Stimulated activated CD4-positive, alpha-beta T cell treated with anti-CD3 and anti-CD28 coated beads, Interleukin-15, amount 100 ng/mL, for 24 hours (primary cell): ENCODE measurements at places on chromosomes 1 and 21.

- no peak for DNase-seq
These were observed 173.8 kb downstream of the ETS2 start for GRCh38 chr21:38979271-38980121.

DNA sequence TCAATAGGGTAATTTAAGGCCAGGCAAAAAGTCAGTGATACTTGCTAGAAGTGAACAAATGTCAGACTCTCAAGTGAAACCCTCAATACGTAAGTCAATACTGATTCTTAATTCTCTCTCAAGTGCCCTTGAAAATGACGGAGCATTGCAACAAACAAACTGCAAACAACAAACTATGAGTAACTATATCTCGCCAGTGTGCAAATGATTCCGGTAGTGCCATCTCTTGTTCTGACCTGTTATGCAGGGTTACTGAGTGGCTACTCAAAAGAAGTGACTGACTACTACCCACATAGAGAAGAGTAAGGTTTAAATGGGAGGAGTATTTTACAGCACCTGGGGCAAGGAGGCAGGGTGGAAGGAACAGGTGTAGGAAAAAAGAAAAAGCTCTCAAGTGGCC, 1.6 kb downstream of the SLC19A2 start:
- DNase-seq, result no peak

DNA sequence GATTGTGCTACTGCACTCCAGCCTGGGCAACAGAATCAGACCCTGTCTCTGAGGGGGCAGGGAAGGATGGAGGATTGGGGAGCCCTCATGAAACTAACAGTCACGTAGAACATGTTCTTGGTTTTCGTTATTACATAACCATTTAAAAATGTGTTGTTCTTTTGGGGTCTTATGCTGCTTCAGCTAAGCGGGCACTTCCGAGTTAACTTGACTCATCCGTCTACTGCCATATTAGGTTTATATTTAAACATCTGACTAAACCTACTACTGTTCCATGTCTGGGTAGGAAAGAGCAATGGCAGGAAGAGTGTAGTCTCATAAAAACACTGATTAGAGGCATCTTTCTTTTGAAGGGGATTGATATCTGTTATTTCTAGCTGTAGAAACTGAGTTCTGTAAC, 59.5 kb upstream of the BMP8A start:
- no peak for DNase-seq

GRCh38 chr1:153379591-153379990, 4.2 kb upstream of the S100A12 start:
- DNase-seq, result no peak

DNA sequence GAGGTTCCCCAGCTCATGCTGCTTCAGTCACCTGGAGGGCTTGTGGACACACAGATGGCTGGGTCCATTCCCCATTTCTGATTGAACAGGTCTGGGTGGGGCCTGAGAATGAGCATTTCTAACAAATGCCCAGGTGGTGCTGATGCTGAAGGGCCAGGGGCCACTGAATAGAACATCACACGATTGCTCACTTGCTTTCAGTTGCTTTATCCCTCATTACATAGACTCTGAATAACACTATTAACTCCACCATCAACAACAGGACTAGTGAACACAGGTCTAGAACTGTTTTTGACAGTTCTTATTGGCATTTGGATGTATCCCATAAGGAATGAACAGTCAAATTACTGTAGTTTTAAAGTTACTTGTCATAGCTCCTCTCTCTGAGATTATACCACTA, 12.1 kb downstream of the TRAPPC10 start:
- peak; percentile 13 for DNase-seq

GRCh38 chr21:15383588-15383987, 318.8 kb upstream of the NRIP1 start:
- no peak for DNase-seq

GRCh38 chr1:30005972-30006619, 717.3 kb downstream of the MATN1 start:
- no peak for DNase-seq

DNA sequence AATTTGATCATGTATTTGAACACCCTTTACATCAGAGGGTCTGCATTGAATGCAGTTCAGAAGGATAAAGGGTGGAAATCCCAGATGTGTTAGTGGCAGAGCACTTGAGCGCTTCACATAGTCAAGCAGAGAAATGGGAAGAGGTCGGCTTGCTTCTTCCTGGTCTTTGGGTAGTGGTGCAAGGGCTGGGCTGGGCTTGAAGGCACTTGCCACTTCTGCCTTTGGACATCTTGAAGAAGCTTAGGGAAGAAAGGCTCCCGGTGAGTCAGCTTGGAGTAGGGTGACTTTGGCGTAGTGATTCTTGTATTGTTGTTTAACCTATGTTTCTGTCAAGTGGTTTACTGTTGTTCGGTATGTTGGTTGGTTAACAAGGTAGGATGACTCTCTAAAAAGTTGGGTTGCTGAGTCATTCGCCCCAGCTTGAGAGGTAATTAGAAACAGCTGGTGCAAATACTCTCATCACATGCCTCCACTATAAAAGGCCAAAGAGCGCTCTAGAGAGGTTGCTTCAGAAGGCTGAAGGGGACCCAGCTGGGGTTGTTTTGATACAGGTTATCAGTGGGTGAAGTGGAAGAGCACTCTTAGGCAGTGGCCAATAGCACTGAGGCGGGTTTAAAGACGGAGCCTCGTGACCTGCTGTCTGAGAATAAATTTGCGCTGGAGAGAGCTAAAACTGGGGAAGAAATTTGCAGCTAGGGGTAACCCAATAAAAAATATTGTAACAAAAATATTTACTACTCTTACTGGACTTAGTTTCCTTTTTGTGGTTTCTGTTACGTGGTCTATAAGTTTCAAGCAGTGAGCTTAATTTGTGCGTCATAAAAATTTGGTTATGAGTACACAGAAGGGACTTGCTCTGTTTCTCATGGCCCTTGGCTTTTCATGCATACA, 1.4 kb downstream of the BACH1 start:
- DNase-seq, result peak; percentile 61

DNA sequence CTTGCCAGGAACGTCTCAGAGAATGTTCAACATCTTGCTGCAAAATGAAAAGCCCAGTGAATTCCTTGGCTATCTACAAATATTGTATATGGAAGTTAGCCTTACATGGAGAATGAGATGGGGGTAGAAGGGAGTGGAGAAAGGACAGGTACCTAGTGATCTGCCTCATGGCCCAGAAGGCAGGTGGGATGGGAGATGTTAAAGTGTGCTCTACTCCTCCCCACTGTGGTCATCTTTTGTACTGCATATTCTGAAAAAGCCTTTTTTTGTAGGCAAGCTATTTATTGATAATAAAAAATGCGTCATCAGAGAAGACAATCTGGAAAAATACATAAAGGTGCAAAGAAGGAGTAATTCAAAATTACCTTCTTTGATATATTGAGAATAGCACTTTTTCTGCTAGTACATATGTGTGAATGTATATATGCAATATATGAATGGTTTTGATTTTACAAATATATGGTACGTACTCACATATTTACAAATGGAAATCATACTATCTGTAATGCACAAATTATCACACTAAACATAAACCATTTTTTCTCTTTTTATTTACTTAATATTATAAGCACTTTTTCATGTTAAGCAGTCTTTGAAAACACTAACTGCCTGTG, 19.1 kb upstream of the SLC5A9 start:
- DNase-seq, result no peak

GRCh38 chr1:79693441-79694114, 687.0 kb upstream of the ADGRL4 start:
- no peak for DNase-seq

GRCh38 chr1:119286587-119287181, 81.9 kb upstream of the HAO2 start:
- peak; percentile 28 for DNase-seq

DNA sequence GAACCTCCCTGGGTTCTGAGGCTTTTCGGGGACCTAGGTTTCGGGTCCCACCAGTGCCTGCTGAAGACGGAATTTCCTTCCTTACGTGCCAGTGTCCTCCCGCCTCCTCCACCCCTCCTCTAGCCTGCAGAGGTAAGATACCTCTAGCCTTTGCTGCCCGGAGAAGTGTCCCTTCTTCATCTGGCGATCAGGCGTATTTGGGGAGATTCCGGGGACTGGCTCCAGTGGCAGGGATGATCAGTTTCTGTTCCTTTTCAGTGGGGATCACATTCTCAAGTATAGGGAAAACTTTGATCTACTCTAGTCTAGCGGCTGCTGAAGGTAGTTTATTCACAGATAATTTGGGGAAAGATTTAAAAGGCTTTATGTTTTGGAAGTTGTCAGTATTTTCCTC, 674 bp downstream of the CEP350 start:
- no peak for DNase-seq
